Stimulated activated CD4-positive, alpha-beta T cell treated with anti-CD3 and anti-CD28 coated beads, Interleukin-4, amount 100 ng/mL, for 48 hours (primary cell): ENCODE measurements at places on chromosomes 1 and 21.

- DNase-seq = no peak
These were observed 31.1 kb downstream of the EDARADD start for GRCh38 chr1:236425031-236425663.

- no peak for DNase-seq
These were observed 68.6 kb downstream of the SPAG17 start for GRCh38 chr1:118116401-118116800.

DNA sequence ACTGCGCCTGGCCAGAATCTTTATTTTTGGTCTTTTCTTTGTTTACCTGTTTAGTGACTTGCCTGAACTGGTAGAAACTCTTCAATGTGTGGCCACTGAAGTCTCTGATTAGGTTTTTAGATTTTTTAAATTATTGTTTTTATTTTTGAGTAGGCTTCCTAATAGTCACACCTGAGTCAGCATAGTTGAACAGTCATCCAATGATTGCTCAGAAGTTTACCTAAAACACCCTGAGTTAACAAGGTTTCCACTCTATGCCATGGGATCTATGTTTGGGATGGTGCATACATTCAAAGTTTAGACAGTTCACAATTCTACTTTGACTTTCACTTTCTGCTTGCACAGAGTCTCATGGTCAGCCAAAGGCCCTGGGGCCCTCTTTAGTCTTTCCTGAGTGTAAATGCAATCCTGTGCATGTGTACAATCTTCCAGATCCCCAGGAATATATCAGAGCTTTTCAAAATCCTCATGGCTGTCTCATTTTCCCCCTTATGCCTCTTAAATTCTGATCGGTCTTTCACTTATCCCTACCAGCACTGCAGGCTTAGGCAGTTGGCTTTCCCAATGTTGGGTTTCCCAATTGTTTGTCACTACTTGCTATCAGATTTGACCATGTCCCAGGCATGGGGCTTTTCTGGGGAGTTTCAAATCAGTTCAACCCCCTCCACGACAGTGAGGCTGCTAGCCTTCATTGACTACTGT, 114.4 kb upstream of the RAB3GAP2 start:
- no peak for DNase-seq

- no peak for DNase-seq
These were observed 231.1 kb downstream of the DISC1 start for GRCh38 chr1:231857609-231858135.

DNA sequence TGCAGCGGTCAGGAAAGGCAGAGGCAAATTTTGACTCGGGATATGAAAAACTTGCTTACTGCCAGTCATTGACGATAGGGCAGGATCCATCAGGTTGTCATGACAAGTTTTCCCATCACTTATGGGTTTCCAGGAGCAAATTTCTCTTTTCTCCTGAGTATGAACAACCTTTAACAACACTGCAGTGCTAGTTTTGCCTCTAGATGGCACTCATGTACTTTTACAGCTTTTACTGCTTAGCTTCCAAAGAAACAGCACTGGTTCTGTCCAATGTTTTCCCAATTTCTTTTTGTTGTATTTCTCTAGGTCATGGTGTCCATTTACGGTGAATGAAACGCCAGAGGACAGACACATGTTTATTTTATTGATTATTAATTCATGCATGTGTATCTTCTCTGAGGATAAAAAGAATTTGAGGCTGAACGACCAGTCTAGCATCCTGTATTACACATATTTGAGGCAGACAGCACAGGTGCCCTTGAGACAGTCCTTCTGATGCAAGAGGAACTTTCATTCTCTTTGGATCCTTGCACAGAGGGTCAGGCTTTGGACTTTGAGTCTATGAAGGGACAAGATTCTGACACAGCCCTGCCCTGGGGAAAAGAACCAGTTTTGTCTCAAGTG, 112.3 kb upstream of the TRABD2B start:
- DNase-seq = no peak

GRCh38 chr1:17601643-17602382, 62.3 kb downstream of the ARHGEF10L start:
- no peak for DNase-seq

GRCh38 chr1:33400153-33400911, 30.6 kb downstream of the PHC2 start:
- no peak for DNase-seq

DNA sequence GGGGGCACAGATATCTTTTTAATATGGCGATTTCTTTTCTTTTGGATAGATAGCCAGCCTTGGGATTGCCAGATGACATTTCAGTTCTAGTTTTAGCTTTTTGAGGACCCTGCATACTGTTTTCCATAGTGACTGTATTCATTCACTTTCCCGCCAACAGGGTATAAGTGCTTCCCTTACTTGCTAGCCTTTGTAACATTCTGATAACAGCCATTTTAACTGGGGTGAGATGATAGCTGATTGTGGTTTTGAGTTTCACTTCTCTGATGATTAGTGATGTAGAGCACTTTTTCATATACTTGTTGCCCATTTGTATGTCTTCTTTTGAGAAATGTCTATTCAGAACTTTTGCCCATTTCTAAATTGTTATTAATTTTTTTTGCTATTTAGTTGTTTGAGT, 151.9 kb downstream of the NTPCR start:
- DNase-seq = no peak

GRCh38 chr1:3688356-3689137, 36.2 kb downstream of the TP73 start:
- DNase-seq = no peak

- no peak for DNase-seq
These were observed 36.3 kb downstream of the MSTO1 start for GRCh38 chr1:155646307-155646706.

GRCh38 chr1:204134103-204134502, 17.7 kb downstream of the ETNK2 start:
- no peak for DNase-seq

- no peak for DNase-seq
These were observed 51.4 kb upstream of the ID3 start for GRCh38 chr1:23610677-23611076.

GRCh38 chr1:215140135-215140534, 57.6 kb downstream of the KCNK2 start:
- no peak for DNase-seq

DNA sequence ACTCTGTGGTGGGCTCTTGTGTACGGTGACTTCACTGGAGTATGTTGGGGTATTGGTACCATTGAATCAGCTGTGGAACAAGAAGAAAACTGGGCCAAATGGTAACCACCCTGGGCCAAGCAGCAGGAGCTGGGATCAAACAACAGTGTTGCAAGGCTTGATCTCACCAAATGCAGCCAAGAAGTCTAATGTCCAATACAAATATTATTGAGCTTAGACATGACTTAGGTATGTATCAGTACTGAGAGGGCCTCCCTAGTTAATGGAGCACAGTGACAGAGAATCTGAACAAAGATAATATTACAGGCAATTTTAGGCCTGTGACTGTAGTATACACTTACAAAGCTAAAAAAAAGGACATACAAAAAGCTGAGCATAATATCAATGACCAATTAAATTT, 604.8 kb downstream of the PLA2G4A start:
- no peak for DNase-seq

DNA sequence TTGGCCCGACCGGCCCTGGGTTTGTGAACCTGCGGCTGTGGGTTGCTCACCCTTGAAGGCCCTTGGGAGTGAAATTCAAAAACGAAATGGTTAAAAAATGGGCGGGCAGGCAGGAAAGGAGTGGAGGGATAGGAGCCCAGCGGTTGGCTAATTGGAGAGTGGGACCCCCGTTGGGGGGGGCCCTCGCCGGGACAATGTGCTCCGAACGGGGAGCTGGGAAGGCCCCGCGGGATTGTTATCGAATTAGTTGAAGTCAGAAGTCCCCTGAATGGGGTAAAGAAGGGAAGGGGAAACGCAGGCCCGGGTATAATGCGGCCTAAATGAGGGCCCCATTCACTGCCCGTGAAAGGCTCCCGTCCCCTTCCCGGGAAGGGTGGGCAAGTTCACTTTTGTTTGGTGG, 135.7 kb downstream of the PRDM16 start:
- no peak for DNase-seq

DNA sequence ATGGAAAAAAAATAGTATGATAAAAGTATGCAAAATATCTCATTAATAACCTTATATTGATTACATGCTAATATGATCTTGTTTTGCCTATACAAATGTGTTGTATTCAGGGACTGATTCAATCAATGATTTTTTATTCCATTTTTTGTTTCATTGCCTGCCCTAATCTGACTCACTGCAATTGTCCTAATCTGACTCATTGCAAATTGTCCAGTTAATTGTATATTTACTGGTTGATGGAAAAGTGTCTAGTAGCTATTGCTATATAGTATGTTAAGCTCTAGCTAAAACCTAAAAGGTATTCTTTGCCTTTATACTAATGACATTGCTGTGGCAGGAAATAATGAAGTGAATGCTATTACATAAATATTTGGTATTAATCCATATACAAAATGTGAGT, 728.9 kb upstream of the ZP4 start:
- DNase-seq = no peak

GRCh38 chr1:20282533-20282932, 8.1 kb upstream of the VWA5B1 start:
- DNase-seq = no peak

- no peak for DNase-seq
These were observed 2.8 kb downstream of the EFNA1 start for GRCh38 chr1:155130272-155131006.

DNA sequence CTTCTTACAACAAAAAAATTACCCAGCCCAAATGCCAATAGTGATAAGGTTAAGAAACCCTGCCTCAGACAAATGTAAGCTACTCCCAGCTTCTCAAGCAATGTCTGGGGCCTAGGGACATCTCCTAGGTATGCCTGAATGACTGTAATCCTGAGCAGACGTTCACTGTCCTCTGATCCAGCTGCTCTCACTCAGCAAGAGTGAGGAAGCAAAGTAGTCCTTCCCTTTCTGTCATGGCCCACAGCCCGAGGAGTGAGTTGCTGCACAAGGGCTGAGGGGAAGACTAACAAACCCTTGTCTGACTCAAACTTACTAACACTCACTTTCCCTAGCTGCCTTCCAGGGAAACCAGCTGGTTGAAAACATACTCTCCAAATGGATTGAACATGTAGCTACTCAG, 124.9 kb upstream of the TNFSF4 start:
- DNase-seq = no peak

DNA sequence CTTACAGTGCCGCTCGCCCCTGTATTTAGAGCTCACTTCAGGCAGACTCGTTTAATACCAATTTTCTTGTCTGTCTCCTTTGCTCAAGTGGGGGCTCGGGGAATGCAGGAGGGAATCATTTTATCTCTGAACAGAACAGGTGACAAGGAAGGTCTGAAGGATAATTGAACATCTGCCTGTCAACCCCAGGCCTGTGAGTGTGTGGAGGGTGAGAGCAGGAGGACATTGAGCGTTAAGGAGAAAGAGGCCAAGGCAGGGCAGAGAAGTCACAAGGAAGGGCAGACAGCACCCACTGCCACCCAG, 9.7 kb upstream of the PEF1 start:
- DNase-seq = no peak

GRCh38 chr1:87356591-87356990, 27.9 kb downstream of the LMO4 start:
- no peak for DNase-seq

GRCh38 chr1:85195703-85196102, 5.1 kb downstream of the SYDE2 start:
- DNase-seq = no peak

- no peak for DNase-seq
These were observed 37.5 kb downstream of the ELAPOR1 start for GRCh38 chr1:109151146-109151990.

GRCh38 chr21:31124010-31124409, 85.7 kb upstream of the KRTAP19-8 start:
- DNase-seq = no peak

- no peak for DNase-seq
These were observed 52.3 kb downstream of the COL18A1 start for GRCh38 chr21:45457161-45457831.

DNA sequence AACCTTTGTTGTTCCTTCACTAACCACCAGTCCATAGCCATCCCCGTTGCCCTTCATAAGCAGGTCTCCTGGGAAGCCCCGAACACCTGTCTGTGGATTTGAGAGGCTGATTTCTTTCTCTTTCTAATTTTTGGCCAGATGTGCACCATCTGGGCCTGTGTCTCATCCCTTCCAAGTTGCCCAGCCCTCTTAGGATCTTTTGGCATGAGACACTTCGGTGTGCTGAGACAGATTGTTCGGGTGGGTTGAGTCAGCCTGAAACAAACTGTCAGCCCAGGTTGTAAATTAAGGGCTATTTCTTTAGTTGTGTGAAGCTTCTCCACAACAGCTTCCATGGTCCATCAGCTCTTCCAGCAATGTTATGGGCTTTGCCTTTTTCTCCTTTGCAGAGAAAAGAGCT, 1.4 kb upstream of the DNAJC11 start:
- no peak for DNase-seq

GRCh38 chr1:18411321-18411720, 69.4 kb upstream of the KLHDC7A start:
- DNase-seq = no peak

- DNase-seq = no peak
These were observed 10.6 kb downstream of the SLC35D1 start for GRCh38 chr1:67043366-67043765.

DNA sequence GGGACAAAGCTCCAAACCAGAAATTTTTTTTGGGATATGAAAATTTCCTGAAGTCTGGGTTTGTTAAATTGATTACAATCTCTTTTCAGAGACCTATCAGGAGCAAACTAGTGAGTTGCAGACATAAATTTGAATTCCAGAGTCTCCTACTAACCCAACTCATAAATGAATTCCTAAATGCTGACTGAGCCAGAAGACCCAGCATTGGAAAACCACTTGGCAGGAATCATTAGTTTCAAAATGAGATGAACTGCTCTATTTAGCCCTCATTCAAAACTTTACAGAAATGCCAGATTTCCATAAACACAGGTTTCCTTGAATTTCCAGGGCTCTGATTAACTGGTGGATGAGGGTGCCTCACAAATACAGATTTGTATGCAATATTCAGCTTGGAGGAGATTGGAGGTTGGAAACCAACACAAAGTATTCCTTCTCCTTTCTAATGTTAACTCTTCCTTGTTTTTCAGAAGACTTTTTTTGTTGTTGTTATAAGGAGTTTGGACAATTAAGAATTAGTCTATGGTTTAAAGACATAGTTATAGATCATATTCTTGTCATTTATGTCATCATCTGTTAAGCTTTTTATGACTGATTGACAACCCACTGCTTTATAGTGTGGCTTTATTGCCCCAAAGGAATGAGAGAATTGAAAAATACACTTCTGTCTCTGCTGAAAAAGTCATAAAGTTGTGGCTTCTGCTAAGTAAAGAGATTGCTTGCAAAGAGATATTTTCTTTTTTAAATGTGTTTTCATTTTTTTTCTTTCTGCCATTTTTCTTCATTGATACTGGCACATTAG, 222.8 kb downstream of the HLX start:
- no peak for DNase-seq

- no peak for DNase-seq
These were observed 57.1 kb upstream of the SPOCD1 start for GRCh38 chr1:31872658-31873636.

DNA sequence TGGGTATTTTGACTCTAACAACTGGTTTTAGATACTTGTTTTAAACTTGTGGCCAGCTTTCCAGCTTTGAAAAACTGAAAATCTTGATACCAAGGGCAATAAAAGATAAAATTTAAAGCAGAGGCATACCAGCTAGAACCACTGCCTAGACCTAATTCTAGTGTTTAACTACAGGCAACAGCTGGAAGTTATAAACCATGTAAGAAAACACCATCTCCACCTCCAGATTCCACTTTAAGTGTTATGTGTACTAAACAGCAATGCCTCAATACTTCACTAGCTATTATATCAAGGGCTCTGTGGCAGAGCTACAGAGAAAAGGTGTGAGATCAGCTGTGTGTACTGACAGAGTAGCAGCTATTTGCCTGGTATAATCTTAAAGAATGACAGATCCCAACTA, 69.5 kb downstream of the LPAR3 start:
- DNase-seq = no peak

GRCh38 chr1:172823534-172823933, 164.6 kb downstream of the FASLG start:
- no peak for DNase-seq
